ENCODE measurements at places on chromosomes 2 and 18.

DNA sequence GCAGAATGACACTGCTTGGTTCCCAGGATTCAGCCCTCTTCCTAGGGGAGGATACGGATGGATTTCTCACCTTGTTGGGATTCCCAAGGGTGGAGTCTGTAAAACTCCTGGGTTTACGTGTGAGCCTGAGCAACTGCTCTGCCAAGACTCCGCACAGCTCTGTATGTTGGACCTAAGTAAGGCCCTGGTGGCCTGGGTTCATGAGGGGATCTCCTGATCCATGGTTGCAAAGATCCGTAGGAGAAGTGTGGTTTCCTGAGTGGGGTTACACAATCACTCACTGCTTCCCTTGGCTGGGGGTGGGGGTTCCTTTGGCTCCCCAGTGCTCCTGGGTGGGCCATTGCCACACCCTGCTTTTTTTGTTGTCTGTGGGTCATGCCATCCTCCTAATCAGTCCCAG, 37.7 kb downstream of the ANKRD12 start:
- no peak for DNase-seq

DNA sequence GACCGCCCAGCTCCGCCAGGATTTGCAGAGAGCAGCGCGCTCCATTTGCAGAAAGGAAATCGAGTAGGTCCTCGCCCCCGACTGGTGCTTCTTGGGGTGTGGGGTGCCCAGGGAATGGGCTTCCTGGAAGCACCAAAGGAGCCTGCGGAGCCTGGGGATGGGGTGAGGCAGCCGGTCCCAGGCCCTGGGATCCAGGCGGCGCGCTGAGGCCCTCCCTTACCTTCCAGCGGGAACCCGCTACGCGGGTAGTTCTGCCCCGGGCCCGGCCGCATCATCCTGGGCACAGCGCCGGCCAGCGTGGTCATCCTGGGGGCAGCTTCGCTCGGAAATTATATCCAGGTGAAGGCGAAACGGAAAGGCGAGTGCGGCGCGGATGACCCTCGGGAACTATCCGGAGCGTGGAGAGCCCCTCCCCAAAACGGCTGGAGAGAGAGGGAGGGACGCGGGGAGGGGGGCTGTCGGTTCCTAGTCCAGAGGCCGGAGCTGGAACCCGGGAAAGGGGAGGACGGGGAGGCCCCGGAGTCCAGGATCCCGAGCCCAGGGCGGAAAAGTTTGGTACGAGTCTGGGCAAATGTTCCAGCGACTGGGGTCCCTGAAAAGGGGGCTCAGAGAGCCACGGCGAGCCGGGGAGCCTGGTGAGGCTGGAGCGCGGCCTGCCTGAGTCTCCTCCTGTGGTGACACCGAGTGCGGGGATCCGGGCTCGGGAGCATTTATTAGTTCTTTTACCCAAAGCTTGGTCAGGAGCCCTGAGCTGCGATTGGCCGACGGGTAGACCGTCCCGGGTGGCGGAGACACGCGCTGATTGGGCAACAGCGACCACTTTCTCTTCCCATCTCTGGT, at the start of gene PAX3:
Gene PAX3, minus strand, starts transcription at position 688 of the 840 bp plus-strand sequence. Its CDS starts 383 bp downstream, at position 305.
- no peak for DNase-seq

DNA sequence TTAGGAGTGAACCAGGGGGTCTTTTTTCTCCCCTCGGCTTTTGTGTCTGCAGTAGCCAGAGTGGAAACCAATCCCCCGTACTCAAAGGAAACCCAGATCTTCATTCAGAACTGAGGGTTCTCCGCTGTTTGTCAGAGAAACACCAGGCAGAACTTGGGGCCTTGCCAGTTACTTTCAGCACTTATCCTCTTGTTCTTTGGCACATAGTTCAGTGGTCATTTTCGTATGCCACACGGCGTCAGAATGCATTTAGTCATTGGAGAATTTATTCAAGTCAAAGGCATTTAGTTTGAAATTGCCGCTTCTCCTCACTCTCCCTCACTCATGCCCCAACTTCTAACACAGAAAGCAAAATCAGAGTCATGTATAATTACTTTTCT, 102.9 kb downstream of the CABLES1 start:
- peak; percentile 38 for DNase-seq

- no peak for DNase-seq
These were observed 655.0 kb downstream of the LRP1B start for GRCh38 chr2:141475801-141476200.

- DNase-seq: no peak
These were observed 21.6 kb downstream of the SLC38A11 start for GRCh38 chr2:164933671-164934189.
